Right ventricle myocardium superior (tissue), 1 donor: ENCODE measurements at places on chromosomes 13 and 19. TPM values are rescaled to one million over a fixed set of nuclear protein-coding genes. Genes with fewer than 3 reads are reported as not detected.

GRCh38 chr19:39918183-39918651 is 16.2 kb downstream of the FCGBP start:
- DNase-seq = no peak

GRCh38 chr19:55640043-55640576 is 692 bp upstream of the ZNF580 start:
- peak; percentile 80 for DNase-seq

The ZNF226 gene
- 14.9 TPM for total RNA-seq

The ZNF726 gene
- 0.32 TPM for total RNA-seq

GRCh38 chr13:102440259-102440936 is 38.5 kb upstream of the FGF14 start:
- no peak for DNase-seq

- DNase-seq = no peak
Observed at GRCh38 chr19:3451451-3451866, 28.9 kb downstream of the SMIM24 start.

GRCh38 chr19:6276447-6276846 is 3.3 kb downstream of the MLLT1 start:
- DNase-seq = peak; percentile 68

GRCh38 chr19:12647047-12647446 is 19.5 kb downstream of the MAN2B1 start:
- DNase-seq = no peak

- DNase-seq = no peak
Observed at GRCh38 chr19:3899531-3900294, 19.2 kb downstream of the ATCAY start.

- no peak for DNase-seq
Observed at GRCh38 chr19:56015756-56016155, 29.2 kb downstream of the NLRP5 start.

DNA sequence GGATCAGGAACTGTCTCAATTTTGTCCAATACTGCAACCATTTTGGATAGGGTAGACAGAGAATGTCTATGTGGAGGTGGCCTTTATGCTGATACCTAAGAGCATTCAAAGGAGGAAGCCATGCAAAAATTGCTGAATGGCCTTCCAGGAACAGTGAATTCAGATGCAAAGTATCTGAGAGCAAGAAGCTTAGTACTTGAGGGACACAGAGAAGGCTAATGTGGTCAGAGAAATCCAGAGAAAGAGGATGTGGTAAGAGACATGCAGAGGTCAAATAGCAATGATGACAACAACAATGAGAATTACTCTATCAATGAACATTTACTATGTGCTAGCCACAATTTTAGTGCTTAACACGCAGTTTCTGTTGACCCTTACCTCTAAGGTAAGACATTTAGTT is 785.6 kb upstream of the KLHL1 start:
- DNase-seq = no peak

DNA sequence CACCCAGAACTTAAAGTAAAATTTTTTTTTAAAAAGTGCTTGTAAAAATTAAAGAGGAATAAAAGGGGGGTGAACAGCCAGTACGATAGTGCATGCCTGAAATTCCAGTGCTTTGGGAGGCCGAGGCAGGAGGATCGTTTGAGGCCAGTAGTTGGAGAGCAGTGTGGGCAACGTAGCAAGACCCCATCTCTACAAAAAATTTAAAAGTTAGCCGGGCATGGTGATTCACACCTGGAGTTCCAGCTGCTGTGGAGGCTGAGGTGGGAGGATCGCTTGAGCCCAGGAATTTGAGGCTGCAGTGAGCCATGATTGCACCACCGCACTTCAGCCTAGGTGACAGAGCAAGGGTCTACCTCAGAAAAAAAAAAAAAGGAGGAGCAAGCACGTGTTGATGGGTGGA is 7.8 kb downstream of the ADAMTSL5 start:
- DNase-seq = no peak

The JSRP1 gene
- total RNA-seq = 0.35 TPM

DNA sequence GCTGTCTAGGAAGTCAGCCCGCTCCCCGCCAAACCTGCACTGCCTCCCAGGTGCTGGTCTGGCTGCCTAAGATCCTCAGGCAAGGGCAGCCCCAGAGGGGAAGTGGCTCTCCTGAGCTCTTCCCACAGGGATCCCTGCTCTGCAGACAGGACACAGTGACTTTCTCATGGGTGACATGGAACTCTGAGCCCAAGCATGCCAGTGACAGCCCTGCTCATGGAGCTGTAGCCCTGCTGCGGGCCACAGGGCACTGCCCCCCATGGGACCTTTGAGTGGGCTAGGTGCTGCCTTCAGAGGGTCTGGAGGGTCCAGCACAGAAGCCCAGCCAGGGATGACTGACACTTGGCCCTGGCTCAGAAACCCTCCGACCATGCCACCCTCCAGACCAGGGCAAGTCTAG is 109.1 kb downstream of the TUBA3C start:
- DNase-seq = no peak

- peak; percentile 77 for DNase-seq
Observed at GRCh38 chr13:40233731-40234195, 432.7 kb downstream of the FOXO1 start.

The GPR183 gene
- total RNA-seq = 1.6 TPM

DNA sequence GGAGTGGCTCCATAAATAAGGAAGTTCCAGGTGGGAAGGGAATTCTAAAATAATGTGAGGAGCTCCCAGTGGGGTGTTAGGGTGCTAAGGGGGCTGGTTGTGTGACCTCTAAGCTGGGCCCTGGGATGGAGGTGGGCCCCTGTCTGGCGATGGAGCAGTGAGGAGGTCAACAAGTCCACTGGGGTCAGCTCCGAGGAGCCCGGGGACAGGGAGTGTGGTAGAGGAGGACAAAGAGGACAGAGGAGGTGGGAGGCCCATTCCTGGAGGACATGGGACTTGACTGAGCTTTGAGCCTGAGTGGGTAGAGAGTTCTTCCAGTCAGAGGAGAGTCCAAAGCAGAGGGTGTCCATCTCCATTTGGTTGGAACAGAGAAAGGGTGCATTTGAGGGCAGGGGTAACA is 390.2 kb downstream of the TSHZ3 start:
- DNase-seq = no peak

- no peak for DNase-seq
Observed at GRCh38 chr19:1658150-1659083, 6.0 kb upstream of the TCF3 start.

The ATXN8OS gene
- not detected for total RNA-seq

GRCh38 chr19:36008336-36008978 is at the start of gene SYNE4:
SYNE4 (minus strand) TSS chr19:36008813; CDS start chr19:36008681, 132 bp downstream.
- no peak for DNase-seq

DNA sequence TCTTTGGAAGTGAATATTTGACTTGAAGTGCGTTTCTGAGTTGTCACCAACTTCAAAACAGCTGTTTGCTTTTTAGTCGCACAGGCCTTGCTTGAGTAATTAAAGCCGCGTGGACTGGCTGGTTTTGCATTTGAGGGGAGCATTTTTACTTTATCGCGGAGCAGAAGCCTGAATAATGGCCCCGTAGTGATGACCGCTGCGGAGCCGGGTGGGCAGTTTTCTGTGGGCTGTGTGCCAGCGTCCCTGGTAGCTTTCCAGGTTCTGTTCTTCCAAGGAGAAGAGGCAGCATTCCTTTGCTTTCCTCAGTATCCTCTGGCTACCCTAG is 1.1 kb downstream of the NAA16 start:
- DNase-seq = peak; percentile 54

The C5AR2 gene
- total RNA-seq = 0.78 TPM

- no peak for DNase-seq
Observed at GRCh38 chr13:72963762-72964161, 95.0 kb upstream of the KLF5 start.

The CLASRP gene
- 31.7 TPM for total RNA-seq

DNA sequence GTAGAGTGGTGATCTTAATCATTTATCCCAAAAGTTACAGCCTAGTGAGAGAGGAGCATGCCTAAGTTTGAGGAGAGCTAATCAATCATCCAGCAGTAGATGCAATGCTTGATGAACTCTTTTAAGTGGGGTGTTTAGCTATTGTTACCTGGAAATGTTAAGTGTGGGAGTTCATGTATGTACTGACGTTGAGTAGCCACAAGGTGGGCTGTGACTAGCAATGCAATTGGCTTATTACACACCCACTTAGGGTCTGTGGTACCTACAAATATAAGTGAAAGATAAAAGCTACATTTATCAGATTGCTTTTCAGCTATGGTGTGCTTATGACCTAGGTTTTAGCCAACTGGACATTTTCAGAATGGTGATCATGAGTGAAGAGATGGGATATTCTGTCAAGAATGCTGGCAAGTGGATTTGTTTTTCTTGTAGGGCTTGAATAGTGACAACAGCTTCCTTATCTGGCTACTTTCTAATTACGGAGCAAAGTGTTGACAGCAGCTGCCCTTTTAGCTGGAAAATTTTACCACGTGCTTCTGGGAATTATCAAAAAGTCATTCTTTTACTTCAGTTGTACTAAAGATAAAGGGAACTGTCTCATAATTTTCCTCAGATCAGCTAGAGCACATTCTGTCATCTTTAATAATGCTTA is 170.6 kb downstream of the POSTN start:
- no peak for DNase-seq

GRCh38 chr19:27964185-27964584 is 1248.8 kb downstream of the UQCRFS1 start:
- DNase-seq = no peak

DNA sequence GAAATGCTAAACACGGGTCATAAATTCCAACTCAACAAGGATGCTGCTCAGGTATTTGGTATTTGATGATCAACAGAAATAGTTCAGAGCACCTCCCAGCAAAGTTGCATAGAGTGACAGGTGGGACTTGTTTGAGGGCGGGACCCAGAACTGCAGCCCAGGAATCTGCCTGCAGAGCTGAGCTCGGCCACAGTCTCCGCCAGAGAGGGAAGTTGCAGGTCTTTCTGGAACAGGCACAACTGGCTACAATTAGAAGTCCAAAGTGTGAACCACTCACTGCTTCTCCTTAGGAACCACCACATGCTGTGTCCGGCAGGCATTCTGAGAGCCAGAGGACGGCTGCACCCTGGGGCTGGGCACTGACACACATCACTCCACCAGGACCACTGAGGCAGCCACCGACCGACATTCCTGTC is 1.1 kb downstream of the SLC15A1 start:
- DNase-seq = no peak

The PSG7 gene
- not detected for total RNA-seq

The LHFPL6 gene
- total RNA-seq = 53.0 TPM

DNA sequence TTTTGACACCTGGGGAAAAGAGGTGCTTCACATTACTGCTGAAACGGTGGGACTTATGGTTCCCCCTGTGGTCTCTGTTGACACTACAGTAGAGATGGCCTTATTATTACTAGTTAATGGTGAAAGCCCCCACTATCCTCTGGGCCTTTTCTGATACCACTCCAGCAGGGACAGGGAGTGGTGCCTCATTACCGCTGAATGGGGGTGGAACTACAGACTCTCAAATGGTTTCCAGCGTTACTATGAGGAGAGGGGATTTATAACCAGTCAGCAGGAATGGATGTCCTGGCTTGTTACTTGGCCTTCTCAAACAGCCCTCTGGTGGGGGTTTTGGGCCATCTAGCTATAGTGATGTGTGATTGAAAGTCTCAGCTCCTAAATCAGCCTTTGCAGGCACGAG is 96.7 kb upstream of the DIAPH3 start:
- no peak for DNase-seq

The PEAK3 gene
- total RNA-seq = 0.70 TPM

- no peak for DNase-seq
Observed at GRCh38 chr13:31944262-31945160, 87.1 kb upstream of the FRY start.

- DNase-seq = no peak
Observed at GRCh38 chr19:16297575-16298178, 26.9 kb upstream of the KLF2 start.

GRCh38 chr19:3206216-3206953 is 18.1 kb upstream of the CELF5 start:
- DNase-seq = no peak

GRCh38 chr19:50718255-50719118 is 1.1 kb downstream of the SHANK1 start:
- no peak for DNase-seq

The FFAR3 gene
- total RNA-seq = not detected

GRCh38 chr13:44879452-44880058 is 109.7 kb downstream of the NUFIP1 start:
- no peak for DNase-seq

DNA sequence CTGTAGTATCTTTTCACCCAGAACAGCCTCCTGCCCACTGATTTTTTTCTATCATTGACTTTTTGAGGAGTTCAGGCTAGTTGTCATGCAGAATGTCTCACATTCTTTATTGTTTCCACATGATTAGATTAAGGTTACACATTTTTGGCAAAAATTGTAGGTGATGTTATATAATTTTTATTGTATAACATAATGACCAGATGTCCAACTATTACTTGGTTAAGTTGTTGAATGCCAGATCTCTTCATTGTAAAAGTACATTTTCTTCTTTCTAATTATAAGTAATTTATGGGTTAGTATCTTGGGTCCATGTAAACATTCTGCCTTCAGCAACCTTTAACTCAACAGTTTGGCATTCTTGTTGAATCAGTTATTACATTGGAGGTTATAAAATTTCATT is 138.4 kb downstream of the POSTN start:
- DNase-seq = no peak

The RDH8 gene
- total RNA-seq = not detected

The OR7G2 gene
- total RNA-seq = not detected

The NPAS1 gene
- not detected for total RNA-seq

The TPTE2 gene
- not detected for total RNA-seq

- no peak for DNase-seq
Observed at GRCh38 chr13:102176846-102177245, 225.0 kb downstream of the FGF14 start.

- no peak for DNase-seq
Observed at GRCh38 chr19:45142726-45143110, 18.1 kb downstream of the NKPD1 start.

GRCh38 chr13:76020421-76020955 is 384.4 kb downstream of the LMO7 start:
- DNase-seq = no peak

DNA sequence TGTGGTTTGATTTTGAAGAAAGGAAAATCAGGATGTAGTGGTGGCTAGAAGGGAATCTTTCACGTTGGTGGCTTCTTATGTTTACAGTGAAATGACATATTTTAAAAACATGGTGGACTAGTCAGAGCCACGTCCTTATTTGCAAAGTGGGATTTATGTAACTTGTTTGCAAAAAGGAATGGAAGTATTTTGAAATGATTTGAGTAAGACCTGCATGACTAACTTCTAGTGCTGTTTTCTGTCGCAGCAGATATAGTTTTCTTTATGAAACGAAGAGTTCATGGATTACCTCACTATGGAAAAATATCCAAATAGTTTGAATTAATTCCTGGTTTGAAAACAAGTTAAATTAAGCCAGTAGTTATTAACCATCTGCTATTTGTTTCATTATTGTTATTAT is 476.5 kb downstream of the MYO16 start:
- DNase-seq = no peak

GRCh38 chr13:67369895-67370660 is 139.9 kb upstream of the PCDH9 start:
- DNase-seq = no peak

DNA sequence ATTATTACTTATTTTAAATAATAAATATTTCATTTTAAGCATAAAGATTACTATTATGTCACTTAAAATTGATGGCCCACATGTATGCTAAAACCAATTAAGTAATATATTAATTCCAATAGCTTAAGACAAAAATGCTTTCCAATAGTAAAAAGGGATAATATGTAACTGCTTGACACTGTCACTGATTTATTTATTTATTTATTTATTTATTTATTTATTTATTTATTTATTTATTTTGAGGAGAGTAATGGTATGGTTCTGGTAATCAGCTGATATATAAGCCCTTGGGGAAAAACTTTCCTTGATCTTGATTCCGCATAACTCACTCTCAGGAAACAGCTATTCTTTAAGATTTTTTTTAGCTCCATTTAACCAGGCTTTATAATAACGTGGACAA is 903.0 kb upstream of the ATXN8OS start:
- no peak for DNase-seq

The ZNF763 gene
- 3.7 TPM for total RNA-seq

- DNase-seq = no peak
Observed at GRCh38 chr13:81396192-81396591, 1055.3 kb upstream of the SPRY2 start.
